ENCODE measurements at places on chromosomes 11 and 22.

- peak; percentile 40 for DNase-seq
Measured at GRCh38 chr11:34632105-34632791, 11.4 kb downstream of the EHF start.

- DNase-seq: peak; percentile 45
Measured at GRCh38 chr11:91947215-91947820, 277.3 kb upstream of the FAT3 start.

DNA sequence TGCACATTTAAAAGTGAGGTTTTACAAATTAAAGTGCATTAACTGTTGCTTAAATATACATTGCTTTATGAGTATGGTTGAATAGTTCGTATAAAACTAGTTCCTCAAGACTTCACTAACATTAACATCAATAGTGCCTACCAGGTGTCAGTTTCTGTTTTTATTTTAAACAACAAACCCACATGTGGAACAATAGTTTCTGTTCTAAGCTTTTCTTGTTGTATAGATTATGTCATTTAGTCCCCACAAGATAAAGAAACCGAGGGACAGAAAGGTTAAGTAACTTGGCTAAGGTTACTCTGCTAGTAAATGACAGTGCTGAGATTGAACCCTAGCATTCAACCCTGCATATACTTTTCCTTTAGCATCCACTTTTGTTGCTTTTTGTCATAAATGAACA lies 41.4 kb upstream of the ST14 start:
- no peak for DNase-seq

- no peak for DNase-seq
Measured at GRCh38 chr11:12372111-12372510, 5.3 kb upstream of the PARVA start.

DNA sequence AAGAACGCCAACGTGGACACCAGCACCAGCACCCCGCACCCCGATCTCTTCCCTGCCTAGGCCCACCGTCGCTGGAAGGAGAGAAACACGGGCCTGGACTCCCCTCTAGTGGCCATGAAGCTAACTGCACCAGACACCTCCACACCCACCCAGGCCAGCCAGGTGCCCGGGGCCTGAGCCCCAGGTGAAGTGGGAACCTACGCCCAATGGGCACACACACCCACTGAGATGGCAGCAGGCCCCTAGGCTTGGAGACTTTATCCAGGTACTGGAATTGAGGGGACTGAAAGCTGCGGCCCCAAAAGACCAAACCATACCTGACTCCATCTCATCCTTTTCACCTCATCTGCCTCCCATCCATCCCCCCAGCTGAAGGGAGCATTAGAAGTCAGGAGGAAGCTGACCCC lies 81.0 kb downstream of the BUD13 start:
- peak; percentile 9 for DNase-seq

DNA sequence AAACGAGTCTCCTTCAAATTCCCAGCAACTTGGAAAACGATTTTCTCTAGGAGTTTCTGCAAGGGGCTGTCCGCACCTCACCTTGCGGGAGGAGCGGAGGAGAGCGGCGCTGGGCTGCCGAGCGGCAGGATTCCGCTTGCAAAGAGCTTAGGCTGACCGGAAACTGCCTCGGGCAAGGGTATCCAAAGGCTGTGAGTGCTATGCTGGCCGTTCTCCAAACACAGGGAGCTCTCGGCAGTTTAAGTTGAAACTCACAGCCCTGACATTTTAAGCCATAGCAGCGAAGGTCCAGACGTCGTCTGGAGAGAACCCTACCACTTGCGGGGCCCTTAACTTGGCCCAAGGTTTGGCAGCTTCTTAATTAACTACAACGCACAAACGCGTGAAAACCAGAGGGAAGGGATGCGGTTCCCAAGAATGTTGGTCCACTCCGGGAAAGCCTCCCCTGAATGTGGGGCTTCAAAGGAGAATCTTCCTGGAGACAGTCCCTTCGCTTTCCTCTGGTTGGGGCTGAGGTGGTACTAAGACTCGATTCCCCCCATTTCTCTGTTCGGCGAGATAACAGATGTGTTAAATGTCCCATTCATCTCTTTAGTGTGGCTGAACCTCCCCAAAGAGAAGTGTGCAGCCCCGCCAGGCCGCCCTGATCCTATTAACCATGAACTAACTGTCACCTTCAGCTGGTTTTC lies 1.1 kb upstream of the DBX1 start:
- no peak for DNase-seq

DNA sequence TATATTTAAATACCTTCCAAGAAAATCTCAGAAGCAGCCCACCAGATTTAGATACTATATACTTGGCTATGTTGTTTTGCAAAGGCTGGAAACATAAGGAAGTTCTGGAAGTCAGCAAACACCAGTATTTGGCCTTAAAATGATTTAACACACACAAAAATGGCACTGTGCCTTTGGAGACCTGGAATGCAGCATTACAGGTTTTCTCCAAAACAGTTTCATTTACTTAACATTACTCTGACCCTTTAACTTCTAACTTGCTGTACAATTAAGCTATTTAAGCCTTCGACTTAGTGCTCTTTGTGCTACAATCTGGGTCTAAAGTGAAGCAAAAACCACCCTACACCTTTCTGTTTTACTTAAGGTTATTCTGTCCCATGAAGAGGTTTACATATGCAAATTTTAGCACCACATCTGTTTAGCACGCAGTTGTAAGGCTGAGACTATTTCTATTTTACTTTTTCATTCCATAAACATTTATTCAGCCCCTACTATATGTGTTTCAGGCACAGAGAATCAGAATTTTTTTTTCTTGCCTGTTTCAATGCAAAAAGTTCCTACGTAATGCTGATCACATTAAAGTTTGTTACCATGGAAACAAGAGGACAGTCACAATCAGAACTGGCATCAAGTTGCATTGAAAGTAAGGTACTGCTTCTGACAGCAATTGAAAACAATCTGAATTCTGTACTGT lies 70.3 kb downstream of the MAML2 start:
- no peak for DNase-seq

GRCh38 chr22:32307617-32308016 lies 50.0 kb upstream of the RFPL3 start:
- no peak for DNase-seq

GRCh38 chr11:114482114-114482513 lies 42.8 kb downstream of the REXO2 start:
- no peak for DNase-seq

- no peak for DNase-seq
Measured at GRCh38 chr22:25741692-25742626, at the start of gene MYO18B. Gene MYO18B, plus strand, starts transcription at chr22:25742188. Its CDS starts 18,905 bp downstream, at chr22:25761093.

DNA sequence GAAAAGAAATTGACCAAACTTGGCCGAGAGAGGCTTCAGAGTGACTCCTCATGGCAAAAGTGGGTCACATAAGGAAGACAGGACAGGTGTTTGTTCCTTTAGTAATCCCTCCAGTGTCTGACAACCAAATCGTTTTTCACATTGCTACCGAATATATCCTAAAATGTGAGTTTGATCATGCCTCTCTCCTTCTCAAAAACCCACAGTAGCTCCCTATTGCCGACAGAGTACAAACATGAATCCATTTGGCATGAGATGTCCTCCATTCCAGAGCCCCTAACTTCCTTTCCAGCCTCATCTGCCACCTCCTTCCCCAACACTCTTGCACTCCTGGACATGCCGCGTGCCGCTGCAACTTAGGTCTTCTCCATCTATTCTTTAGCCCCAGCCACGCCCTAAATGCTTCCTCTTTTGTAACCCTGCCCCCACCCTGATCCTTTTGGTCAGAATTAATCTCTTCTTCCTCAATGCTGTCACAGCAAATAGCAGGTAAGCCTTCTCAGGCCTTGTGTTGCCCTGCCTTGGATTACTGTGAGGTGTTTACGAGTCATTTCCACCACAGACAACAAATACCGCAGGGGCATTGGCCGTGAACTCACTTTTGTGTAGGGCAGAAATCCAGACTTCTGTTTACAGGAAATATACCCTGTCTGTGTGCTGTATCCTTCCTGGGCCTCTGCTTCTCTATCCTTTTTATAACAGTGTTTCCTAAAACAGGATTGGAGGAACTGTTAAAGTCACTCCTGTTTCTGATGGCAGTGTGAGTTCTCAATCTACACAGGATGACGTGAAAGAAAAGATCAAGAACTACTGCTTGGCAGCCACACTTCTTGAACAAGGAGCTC lies 66.0 kb upstream of the FTH1 start:
- no peak for DNase-seq

DNA sequence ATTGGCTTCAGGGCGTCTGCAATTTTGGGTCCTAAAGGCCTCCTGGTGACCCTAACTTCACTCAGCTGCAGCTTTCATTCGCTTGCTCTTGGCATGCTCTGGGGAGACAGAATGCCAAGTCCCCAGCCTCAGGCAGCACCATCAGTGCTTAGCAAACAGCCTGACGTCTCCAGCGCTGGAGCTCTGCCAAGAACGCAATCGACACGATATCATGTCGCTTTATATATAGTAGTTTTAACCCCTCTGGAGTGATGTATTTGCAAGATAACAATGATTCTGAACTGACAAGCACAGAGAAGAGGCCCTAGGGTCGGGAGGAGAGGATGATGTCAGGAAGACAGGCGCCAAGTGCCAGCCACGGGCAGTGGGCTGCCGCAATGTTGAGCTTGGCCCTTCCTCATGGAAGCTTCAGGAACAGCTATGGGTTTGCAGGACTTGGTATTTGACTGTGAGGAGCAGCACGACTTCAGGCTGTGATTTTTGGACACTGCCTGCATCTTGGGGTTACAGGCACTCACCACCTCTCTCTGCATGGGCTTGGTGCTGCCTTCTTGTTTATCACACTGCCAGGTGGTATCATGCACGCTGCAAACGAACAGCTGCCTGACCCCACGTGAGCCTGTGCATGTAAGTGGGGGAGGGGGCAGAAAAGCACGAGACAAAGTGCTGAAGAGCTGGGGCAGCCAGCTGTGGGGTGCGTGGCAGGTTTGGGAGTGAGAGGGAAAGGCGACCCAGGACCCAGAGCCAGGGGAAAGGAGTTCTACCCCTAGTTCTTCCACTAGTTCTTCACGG lies 26.1 kb downstream of the B3GAT1 start:
- DNase-seq: no peak

GRCh38 chr11:118476676-118477075 lies 40.4 kb downstream of the KMT2A start:
- DNase-seq: peak; percentile 10

DNA sequence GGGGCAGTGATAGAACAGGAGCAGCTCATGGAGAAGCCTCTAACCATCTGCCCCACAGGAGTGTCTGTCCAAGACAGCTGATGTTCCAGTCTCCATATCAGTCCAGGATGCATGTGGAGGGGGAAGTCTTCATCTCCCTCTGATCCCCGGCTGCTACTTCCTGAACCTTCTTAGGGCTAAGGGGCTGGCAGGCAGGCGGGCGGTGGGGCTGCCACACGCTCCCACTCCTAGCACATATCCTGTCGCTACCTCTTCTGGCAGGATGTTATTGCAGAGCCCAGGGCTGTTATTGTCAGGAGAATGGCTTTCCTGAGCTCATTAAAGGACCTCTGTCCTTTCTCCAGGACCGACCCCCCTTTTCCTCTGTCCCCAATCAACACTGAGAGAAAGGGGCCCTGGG lies 25.4 kb downstream of the LRRC55 start:
- no peak for DNase-seq

GRCh38 chr11:118003456-118003855 lies 17.3 kb downstream of the IL10RA start:
- DNase-seq: no peak

GRCh38 chr11:121667836-121668235 lies 215.1 kb upstream of the SORL1-AS1 start:
- DNase-seq: no peak

DNA sequence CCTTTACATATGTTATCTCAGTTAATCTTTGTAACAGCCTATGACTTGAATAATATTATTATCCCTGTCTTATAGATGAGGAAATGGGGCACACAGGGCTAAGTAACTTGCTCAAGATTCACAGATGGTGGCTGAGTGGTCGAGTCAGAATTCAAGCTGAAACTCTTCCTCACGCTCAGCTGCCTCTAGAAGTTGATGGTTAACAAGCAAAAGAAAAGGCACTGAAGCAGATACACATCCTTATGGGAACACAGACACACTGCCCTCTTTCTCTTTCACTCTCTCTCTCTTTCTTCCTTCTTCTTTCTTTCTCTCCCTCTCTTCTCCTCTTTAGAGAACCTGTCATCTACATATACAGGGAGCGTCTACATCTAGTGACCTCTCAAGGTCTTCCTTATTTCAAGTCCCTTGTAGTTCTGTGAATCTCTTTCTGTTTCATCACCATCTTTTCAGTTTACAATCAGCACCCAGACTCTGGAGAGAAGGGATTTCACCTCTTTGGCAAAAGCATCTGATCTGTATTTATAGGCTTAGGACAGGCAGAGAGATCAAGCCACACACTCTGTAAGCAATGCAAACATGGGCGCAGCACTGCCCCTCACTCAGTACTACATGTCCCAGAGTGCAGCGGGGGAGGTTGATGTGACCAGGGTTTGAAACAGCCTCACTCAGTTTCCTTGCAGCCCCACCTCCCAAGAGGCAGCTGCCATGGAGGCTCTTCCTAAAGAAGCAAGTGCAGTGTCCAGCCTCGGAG lies 75.7 kb downstream of the GRAMD1B start:
- no peak for DNase-seq

GRCh38 chr11:130397780-130398179 lies 30.6 kb downstream of the ADAMTS8 start:
- no peak for DNase-seq

- DNase-seq: no peak
Measured at GRCh38 chr11:77472991-77473800, 698 bp downstream of the PAK1 start.

DNA sequence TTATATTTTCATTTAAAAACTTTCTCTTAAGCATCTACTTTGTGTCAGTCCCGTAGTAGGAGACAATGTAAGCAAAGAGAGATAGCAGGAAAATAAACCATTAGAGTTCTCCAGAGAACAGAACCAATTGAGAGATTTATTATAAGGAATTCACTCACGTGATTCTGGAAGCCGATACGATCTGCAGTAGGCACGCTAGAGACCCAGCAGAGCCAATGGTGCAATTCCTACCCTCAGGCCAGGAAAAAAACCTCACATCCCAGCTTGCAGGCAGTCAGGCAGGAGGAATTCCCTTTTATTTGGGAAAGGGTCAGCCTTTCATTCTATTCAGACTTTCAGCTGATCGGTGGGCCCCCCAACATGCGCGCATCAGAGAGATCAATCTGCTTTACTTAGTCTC lies 7.3 kb upstream of the PLEKHA7 start:
- no peak for DNase-seq

DNA sequence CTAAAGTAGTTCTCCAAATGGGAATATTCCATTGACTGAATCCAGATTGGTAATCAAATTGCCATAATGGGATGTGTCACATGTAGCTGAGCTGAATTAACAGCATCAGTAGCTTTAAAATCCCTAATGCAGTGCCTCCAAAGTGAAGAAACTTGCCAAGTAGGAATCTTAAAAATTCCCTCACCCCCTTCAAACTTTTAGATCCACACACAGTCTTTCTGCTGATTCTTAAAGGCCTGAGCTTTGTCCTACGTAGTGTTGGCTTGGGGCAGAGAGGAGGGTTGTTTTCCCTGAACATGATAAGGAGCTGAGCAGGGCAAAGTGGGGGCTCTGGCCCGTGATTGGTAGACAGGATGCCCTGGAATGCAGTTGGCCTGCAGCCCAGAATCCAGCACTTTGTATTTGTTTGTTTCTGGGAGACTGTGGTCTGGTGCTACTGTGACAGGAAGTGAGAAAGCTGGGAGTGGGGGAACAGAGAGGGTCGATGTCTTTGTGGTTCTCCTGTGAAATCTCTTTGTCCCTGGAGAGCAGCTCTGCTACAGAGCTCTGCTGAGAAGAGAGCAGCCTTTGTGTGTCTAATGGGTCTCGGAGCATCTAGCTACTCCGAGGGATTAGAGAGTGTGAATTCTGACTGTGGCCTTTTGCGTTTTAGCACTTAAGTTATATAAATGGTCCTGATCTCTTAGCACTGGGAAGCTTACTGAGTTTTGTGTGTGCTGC lies 16.9 kb downstream of the CTNND1 start:
- peak; percentile 93 for DNase-seq
